Mesothelial cell of epicardium (in vitro differentiated cells): ENCODE measurements at places on chromosomes 13 and 19. TPM values are rescaled to one million over a fixed set of nuclear protein-coding genes. Genes with fewer than 3 reads are reported as not detected.

The SHD gene
- 3.2 to 4.8 TPM (median 4.0 TPM) in 3 replicates for total RNA-seq

The CHST8 gene
- 25.8 to 26.6 TPM (median 26.0 TPM) in 3 replicates for total RNA-seq

The OR7D2 gene
- total RNA-seq = 1.8 to 1.9 TPM (median 1.8 TPM) in 3 replicates

- no peak for DNase-seq
Measured at GRCh38 chr13:71727662-71728061, 139.3 kb downstream of the DACH1 start.

DNA sequence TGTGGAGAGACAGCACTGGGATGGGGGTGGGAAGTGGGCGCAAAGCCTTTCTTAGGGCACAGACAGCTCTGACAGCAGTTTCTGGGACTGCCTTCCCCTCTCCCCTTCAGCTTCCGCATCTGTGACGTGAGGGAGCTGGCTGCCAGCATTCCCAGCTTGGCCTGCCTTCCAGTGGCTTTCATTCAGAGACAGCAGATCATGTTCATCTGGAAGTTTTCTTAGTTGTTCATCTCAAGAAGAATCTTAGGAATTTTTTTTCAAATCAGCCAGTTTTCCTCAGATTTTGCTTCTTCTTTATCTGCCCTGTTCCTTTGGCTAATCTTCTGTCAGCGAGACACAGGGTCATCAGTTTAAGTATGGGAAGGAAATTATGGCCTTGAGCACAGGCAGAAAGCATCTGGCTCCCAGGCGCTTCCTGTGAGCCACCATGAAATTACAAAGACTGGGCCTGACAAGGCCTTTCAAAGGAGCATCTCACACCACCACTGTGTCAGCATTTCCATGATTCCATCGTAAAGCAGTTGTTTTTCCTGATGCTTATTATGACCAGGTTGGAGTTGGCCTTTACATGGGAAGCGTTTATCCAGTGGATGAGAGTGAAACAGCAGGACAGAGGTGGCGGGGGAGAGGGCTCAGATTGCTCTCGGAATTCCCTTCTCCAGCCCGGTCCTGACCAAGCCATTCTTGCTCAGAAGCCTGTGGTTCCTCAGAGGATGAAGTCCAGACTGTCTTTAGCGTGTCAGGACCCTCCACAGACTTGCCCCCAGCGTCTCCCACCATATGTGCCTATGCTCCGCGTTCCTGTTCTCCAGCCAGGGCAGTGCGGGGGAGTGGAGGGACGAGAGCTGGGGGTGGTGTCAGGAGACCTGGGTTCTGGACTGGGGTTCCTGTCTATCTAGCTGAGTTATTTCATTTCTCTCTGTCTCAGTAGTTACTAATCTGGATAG, 43.6 kb downstream of the ARHGAP35 start:
- DNase-seq = no peak
